ENCODE measurements at places on chromosomes 3 and 15.

- DNase-seq = no peak
These were observed 16.5 kb downstream of the BCHE start for GRCh38 chr3:165820671-165821123.

GRCh38 chr3:172607305-172608121 lies 84.3 kb upstream of the TNFSF10 start:
- DNase-seq = no peak

DNA sequence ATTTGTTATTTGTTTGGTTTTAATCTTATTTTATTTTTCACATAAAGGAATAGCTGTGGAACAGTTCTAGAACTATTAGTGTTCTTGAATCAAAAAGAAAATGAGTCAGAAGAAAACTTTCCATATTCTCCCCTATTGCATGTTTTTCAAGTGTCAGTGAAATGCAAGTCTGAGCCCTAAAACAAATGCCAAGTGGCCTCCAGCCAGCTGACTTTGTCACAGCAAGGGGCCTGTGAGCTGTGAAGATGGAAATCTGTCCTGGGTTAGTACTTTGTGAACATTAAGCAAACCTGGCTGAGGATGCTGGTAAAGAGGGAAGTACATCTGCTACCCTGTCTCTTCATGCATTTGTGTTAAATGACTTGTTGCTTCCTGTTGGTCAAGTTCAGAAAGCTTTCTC lies 14.2 kb downstream of the LRRC49 start:
- no peak for DNase-seq

GRCh38 chr3:145959457-145960088 lies 201.4 kb downstream of the PLOD2 start:
- DNase-seq = no peak

DNA sequence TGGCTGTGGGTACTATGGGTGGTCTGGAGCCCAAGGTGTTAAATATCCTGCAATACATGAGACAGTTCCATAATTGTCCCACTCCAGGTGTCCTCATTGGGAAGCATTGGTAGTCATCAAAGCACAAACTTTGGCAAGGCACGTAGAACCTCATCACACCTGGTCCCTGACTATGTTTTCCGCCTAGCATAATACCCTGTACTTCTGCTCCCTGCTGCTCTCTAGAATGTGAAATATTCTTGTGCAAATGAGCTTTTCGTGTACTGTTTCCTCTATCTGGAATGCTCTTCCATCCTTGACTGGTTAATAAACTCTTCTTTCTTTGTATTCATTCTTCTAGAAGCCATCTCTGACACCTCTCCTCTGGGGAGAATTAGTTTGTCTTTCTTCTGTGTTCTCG lies 103.2 kb downstream of the EBLN2 start:
- no peak for DNase-seq

GRCh38 chr3:150370122-150370602 lies 37.9 kb upstream of the TSC22D2 start:
- no peak for DNase-seq

DNA sequence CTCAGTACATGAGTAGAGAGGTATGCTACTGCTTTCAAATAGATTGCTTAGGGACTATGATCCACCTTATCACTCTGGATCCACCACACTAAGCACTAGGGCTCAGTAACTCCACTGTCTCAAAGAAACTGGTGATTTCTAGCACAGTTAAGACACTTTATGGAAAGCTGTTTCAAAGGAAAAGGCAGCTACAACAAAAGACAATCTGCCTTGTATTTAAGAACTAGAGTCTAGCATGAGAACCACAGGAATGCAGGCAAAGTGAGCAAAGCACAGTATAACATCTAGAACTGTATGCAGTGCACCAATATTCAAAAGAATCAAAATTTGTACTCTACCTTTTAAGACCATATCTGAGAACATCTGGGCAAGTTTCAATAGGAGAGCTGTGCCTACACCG lies 17.9 kb downstream of the TFRC start:
- DNase-seq = no peak

GRCh38 chr3:126903521-126903920 lies 79.4 kb upstream of the PLXNA1 start:
- DNase-seq = no peak

DNA sequence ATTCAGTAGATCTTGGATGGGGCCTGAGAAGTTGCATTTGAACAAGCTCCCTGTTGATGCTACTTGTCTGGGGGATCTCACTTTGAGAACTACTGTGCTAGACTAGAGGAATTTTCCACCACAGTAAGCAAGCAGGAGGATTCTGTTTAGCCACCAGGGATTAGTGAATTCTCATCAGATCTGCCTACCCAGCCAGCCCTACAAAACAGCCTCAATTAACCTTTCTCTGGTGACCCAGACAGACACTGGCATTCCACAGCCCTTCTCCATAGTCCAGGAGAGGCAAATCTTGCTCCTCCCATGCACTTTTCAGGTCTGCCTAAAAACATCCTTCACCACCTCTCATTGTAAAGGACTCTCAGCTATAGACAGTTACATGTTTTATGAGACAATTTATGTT lies 16.7 kb upstream of the MYH15 start:
- DNase-seq = no peak

DNA sequence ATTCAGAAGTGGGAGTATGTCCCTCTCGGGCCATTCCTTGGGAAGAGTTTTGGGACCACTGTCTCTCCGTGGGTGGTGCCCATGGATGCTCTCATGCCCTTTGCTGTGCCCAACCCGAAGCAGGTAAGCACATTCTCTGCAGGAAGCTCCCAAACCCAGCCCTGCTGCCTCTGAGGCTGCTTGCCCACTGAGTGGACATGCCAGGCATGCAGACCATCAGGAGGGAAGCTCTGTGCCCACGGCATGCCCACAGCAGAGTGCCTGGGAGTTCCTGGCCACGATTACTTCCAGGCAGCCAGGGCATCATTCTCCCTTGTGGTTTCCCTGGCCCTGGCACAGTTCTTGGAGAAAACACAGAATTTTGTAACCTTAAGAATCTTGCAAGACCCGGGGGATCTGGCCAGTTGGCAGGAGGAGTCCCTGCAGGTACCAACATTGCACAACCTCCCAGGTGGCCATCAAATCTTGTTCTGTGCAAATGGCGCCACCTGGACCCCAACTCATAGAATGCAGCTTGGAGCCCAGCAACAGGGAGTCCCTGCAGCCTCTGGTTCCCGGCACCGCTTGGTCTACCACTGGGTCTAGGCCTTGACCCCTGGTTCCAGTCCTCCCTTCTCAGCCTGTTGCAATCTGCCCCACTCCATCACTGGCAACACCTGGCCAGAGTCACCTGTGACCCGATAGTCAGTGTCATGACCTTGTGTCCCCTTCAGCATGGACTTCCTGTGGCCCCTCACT lies 20.4 kb downstream of the FAH start:
- peak; percentile 14 for DNase-seq

DNA sequence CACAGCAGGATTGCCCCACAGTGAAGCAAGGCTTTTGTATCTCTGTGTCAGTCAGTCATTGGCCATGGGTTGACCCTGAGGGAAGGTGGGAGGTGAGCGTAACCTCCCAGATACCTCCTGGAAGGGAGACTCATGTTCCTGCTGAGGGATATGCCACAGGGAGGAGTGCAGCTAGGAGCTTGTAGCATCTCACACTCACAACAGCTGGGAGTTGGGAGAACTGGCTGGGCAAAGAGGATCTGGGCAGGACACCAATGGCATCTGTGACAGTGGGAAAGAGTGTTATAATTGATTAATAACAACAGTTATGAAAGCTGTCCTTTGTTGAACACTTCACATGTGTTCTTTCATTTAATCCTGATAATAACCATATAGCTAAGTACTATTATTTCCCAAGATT lies 171.0 kb downstream of the TLE3 start:
- no peak for DNase-seq

DNA sequence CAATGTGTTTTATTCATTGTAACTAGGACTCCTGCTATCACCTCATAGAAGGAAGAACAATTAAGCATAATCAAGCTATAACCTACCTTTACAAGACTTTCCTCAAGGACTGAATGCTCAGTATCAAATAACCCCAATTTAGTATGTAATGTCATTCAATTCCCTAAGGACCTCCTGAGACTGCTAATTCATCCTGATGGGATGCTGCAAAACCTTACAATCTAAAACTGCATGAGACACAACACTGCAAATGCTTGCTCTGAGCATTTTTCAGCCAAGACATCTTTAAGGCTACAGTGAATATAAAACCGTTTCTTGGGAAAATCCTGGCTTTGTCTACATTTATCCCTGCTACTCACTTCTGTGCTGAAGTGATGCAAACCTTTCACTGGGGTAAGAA lies 69.9 kb downstream of the RYK start:
- DNase-seq = no peak

DNA sequence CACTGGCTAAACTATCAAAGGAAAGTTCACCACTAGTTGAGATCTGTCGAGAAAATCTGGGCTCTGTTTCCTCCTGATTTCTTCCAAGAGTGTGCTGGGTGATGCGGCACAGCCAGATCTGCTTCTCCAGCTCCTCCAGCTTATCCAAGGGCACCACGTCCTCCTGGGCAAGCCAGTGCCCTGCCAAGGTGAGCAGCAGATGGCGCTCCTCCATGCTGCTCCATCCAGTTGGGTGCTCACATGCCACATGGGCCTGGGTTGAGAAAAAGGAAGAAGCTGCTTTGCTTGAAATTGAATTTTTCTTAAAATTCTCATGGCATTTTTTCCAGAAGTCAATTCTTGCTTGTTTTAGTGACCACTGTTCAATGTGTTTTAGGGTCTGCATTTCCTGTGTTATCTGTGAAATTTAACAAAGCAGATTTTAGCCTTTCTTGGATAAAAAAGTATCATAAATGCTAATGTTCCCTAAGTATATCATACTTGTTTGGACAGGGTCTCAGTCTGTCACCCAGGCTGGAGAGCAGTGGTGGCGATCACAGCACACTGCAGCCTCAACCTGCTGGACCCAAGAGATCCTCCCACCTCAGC lies 47.3 kb downstream of the EIF3J start:
- DNase-seq = no peak

DNA sequence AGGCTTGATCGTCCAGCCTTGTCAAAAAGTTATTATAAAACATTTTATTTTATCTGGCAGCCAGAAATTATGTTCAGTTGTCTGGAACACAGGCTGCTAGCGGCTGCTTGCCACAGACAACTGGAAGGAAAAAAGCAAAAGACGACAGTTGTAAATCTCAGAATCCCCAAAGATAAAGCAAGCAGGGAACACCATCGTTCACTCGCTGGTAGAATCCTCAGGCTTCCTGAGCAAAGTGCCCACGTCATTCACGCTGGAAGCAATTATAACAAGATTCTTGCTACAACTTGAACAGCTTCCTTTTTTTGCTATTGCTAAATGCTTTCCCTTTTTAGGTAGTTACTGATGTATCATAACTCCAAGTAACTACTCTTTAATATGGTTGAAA lies 33.6 kb downstream of the ADAMTS17 start:
- DNase-seq = no peak

GRCh38 chr3:58093574-58094195 lies 85.5 kb downstream of the FLNB start:
- DNase-seq = no peak

DNA sequence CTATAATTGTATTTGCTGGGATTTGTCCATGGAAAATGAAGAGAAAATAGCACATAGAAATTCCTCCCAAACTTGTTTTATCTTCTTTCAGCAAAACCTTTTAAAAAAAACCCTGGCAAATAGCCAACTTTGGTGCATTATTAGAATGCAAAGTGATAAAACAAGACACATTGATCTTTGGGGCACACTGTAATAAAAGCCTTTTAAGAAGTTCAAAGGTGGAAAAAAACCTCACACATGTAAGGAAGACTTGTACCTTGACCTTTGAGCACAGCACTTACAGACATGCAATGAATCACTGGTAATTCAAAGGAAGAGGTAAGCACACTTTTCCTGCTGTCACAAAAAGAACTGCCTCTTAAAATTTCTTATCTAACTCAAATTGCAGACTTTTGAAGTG lies 8.0 kb upstream of the MORC1 start:
- no peak for DNase-seq

GRCh38 chr15:100762913-100763834 lies 116.5 kb upstream of the ALDH1A3 start:
- DNase-seq = no peak

GRCh38 chr3:140494970-140495369 lies 182.9 kb upstream of the TRIM42 start:
- no peak for DNase-seq

DNA sequence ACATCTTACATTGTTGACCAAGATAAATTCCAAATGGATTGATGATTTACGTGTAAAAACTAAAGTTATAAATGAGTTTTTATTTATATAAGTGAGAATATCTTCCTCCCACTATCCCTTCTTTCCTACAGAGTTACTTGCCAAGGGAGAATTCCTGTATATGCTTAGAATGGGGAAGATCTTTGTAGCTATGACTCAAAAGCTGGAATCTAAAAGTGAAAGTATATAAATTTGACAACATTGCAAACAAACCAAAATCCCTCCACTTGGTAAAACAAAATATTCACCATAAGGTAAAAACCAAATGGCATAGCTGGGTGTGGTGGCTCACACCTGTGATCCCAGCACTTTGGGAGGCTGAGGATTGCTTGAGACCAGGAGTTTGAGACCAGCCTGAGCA lies 52.7 kb upstream of the GCNT3 start:
- no peak for DNase-seq

- DNase-seq = peak; percentile 49
These were observed 6.5 kb upstream of the TBC1D23 start for GRCh38 chr3:100254168-100254777.

DNA sequence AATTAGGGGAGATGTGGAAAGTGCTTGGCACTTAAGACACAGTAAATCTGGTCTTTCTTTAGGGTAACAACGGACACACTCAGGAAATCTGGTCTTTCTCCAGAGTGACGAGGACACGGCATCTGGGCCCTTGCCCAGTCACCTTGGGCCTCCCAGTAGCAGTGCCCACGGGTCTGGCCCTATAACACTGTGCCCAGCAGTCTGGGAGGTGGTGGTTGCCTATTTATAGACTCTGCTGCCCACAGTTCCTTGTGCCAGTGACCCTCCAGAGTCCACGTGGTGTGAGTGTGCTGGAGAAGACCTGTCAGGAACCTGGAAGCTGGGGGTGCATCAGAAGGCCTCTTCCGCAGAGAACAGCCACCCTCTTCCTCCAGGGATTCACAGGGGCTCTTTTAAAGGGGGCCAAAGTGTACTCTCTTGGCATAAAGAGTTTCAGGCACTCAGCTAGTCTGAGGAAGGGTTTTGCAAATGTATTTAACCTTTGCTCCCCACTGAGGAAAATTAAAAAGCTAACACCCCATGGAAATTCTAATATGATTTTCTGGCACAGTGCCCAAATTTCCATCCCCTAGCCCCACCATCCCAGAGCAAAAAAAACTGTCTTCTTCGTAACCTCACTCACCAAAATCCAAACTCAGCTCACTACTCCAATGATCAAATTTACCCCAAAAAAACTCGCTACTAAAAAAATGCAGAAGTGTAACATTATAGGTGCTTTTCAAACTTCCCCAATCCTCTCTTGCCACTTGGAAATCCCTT lies 15.4 kb downstream of the WNT5A start:
- no peak for DNase-seq

- no peak for DNase-seq
These were observed 399.6 kb downstream of the PTPRG start for GRCh38 chr3:61960976-61961375.

- DNase-seq = peak; percentile 24
These were observed 40.0 kb downstream of the FMN1 start for GRCh38 chr15:33154351-33155166.

GRCh38 chr3:154085071-154085470 lies 36.1 kb upstream of the ARHGEF26 start:
- DNase-seq = no peak

GRCh38 chr3:9397906-9398699 lies 688 bp downstream of the SETD5 start:
- peak; percentile 50 for DNase-seq

GRCh38 chr3:20924646-20925385 lies 738.8 kb upstream of the SGO1 start:
- no peak for DNase-seq

GRCh38 chr3:152377184-152377570 lies 108.4 kb downstream of the MBNL1 start:
- DNase-seq = no peak

Measured in hippocampal formation (tissue), 2 donors.